NCI-H146 (cell line): ENCODE measurements at places on chromosomes 4 and X.

DNA sequence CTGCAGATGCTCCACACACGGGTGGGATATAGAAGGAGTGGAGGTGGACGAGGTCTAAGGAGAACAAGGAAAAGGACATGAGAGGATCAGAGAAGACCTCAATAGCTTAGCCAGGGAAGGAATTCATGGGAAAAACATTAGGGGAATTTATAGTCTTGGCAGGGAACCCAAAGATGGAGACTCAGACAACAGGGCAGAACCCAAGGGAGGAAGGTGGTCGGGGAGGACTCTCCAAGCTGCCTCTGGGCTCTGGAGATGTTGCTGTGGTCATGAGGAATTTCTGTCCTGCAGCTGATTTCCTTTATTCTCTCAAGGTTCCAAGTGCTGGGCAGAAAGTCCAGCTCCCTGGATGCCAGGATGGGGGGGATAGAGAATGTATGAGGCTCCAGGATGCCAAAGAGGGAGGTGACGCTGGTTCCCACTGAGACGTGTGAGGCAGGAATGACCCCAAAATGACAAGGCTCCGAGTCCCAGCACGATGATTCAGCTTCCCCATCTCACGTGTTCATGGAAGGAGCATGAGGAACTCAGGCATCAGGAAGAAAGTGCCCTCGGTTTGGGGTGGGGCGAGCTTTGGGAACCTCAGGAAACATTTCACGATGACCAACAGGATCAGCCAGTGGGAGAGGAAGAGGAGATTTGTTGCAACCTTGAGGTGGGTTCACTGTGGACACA lies 57.0 kb upstream of the PPP2R3B start:
- no peak for DNase-seq

GRCh38 chrX:52870046-52870445 lies 2.2 kb upstream of the XAGE3 start:
- DNase-seq: no peak

DNA sequence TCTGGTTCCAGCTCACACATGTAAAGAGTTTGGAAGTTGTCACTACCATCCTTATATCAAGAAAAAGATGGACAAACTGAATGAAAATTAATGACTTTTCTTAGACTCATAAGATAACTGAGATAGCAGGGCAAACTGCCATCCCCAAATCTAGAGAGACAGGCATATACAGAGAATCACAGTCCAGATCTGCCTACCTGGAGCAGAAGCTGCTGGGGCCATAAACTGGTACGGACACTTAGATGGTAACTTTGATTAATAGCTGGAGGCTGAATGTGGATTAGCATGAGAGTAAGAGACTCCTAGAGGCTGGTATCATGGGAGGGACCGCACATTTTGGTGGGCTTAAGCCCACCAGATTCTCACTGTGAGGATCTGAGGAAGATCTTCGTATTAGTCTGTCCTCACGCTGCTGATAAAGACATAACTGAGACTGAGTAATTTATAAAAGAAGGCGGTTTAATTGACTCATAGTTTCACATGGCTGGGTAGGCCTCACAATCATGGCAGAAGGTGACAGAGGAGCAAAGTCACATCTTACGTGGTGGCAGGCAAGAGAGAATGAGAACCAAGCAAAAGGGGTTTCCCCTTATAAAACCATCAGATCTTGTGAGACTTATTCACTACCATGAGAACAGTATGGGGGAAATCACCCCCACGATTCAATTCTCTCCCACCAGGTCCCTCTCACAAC lies 10.8 kb upstream of the POLA1 start:
- no peak for DNase-seq

GRCh38 chr4:147299205-147299604 lies 181.7 kb upstream of the EDNRA start:
- DNase-seq: no peak

DNA sequence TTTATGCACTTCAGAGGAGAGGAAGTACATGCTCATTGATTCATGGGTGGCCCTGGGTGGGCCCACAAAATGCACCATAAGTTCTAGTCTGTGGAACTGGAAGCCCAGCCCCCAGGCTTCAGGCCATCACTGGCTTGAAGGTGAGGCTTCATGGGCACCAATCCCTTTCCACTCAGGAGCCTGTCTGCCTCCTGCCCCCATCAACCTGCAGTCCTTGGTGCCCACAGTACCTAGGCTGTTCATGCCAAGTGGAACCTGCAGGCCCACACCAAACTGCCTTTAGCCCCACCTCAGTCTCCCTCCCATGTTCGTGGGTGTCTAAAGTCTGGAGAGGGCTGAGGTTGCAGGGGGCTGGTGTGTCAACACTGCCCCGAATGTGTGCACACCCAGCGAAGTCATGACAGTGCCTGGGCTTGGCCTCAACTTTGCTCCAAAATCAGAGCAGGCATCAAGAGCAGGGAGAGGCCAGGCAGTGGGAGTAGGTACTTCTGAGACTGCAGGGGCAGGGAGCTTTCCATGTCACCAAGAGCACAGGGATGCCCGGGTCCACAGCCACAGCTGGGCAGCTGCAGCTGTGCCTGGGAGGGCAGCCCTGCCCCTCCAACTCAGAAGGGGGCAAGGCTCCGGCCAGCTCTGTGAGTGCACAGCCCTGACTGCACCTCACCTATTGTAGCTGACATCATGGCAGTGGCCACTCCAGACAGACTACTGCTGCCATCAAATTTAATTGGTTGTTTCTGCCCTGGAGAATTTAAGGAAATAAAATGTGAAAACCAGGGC lies 1250.4 kb upstream of the IGFBP7 start:
- DNase-seq: no peak

DNA sequence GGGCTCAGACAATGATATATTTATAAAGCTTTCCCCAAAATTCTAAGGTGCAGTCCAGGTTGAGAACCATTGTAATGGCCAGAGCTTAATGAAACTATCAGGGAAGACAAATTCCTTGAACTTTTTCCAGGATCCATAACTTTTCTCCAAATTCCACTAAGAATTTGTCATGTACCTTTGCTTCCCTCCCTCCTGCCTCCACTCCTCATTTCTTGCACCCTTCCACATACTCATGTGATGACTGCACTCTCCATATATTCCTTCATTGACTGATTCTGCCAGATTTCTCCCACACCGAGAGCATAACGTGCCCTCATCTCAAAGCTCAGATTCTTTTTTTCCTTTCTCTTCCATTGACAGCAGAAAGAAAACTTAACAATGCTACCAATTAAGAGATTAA lies 20.9 kb upstream of the AMELX start:
- no peak for DNase-seq

GRCh38 chrX:642436-643240 lies 12.0 kb downstream of the SHOX start:
- no peak for DNase-seq

DNA sequence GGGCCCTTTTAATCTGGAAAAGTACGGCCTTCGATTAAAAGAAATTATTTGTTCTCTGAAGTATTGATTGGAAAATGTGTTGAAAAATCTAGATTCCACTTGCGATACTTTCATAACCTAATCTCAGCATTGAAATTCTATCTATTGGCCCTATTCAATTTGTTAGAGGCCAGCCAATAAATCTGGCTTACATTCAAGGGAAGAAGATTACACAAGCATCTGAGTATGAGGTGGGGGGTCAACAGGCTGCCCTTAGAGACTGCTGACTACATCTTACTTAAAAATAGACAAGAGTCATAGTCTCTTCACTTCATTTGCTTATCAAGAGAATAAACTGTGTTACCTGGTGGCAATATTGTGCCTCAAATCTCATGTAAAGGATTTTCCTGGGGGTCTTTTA lies 248.0 kb upstream of the KCNIP4 start:
- DNase-seq: no peak

DNA sequence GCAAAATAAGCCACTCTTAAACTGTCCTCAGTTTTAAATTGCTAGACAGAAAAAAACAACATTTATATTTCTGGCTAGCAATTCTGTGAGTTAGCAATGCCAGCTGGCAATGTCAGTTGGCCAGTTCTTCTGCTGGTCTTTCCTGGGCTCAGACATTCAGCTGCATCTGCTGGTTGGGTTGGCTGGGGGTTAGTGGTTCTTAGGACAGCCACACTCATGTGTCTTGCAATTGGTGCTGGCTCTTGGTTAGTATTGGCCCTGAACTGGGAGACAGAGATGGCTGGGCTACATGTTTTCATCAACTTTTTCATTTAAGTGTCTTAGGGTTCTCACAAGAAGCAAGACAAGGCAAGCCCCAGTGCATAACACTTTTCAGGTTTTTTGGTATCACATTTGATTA lies 48.0 kb upstream of the PDLIM5 start:
- no peak for DNase-seq

GRCh38 chr4:134777606-134778005 lies 576.0 kb upstream of the PABPC4L start:
- peak; percentile 10 for DNase-seq

DNA sequence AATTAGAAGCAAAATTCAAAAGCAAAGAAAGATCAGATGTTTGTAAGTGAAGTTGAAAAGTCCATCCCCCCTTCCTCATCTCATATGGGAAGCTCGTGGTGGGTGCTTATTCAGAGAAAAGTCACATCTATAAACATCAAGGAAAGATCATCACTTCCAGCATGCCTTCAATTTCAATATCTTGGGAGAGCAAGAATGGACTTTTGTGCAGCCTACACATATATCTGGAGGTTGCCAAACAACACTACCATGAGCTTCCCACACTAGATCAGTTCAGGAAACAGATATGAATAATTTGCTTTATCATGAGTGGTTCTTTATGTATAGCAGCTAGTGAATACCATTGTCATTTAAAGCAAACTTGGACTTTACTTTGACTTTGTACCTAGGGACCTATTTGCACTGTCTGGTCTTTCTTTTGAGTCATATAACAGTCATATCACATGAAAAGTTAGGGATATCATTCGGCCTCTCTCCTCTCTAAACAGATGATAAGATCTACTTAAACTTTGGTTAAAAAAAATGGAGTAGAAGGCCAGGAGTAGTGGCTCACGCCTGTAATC lies 5.6 kb upstream of the TBL1X start:
- no peak for DNase-seq

DNA sequence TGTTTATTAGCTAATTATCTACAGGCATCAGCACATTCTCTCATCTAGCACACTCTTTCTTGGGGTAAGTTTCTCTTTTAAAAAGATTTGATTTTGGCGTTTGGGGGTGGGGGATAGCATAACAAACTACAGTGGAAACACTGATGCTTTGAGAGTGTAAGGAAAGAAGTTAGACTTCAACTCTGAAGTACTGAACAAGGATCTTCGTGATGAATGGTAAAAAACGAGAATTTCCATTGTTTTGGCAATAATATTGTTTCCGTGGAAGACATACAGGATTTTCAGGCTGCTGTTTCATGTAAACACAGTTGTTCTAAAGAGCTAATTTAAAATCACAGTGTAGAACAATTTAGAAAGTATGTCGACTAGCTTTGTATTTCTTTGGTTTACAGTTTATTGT lies 451 bp downstream of the LPAR4 start:
- no peak for DNase-seq

- DNase-seq: peak; percentile 65
These were observed 76.5 kb upstream of the BCOR start for GRCh38 chrX:40174001-40174853.

DNA sequence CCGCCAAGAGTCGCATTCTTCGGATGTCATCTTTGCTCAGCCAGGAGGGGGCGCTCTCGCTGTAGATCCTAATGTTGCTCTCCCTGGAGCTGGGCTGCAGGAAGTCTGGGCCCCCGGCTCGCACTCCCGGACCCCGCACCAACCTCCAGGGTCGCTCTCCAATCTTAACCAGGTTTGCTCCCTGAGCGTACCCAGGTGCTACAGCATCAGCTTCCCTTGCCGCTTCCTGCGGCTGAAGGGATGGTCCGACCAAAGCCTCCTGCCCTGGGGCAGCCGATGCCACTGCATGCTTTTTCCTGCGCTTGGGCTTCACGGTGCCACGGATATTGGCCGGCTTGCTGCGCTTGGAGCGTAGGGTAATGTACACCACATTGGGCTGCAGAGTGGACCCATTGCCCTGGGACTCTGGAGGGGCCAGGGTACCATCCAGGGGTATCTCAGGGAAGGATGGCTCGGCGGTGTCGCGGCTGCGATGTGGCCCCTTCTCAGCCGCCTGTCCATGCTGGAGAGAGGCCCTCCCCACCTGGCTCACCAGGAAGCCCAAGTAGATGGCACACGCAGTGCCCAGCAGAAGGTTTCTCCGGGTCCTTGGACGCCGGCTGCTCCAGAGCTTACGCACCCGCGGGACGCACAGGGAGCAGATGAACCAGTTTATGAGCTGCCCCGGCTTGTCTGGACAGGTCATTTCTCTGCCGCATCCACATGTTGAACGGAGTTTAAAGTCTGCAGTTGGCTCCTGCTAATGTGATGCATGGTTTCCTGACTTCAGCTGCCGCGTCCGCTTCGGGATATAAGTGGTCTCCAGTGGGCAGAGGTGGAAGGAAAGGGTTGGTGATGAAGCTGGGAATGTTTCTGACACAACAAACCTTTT lies 1.9 kb downstream of the GASK1B start:
- DNase-seq: no peak

DNA sequence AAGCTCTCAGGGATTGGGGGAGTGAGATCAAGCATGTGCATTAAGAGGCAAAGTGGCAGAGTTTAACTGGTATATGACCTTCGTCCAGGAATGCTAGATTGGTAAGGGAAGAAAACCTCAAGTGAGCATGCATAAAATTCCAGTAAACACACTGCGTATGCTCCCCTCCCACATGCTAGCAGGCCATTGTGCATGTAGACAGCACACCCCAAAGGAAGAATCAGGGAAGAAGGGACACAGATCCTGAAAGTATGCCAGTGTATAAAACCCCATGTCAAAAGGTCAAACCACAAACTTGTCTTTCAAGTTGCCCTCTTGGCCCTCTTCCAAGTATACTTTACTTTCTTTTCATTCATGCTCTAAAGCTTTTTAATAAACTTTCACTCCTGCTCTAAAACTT lies 405.2 kb upstream of the CNKSR2 start:
- DNase-seq: no peak

- DNase-seq: no peak
These were observed 20.9 kb downstream of the MPP1 start for GRCh38 chrX:154784149-154784995.

- DNase-seq: no peak
These were observed 39.8 kb upstream of the LAS1L start for GRCh38 chrX:65574356-65574755.

DNA sequence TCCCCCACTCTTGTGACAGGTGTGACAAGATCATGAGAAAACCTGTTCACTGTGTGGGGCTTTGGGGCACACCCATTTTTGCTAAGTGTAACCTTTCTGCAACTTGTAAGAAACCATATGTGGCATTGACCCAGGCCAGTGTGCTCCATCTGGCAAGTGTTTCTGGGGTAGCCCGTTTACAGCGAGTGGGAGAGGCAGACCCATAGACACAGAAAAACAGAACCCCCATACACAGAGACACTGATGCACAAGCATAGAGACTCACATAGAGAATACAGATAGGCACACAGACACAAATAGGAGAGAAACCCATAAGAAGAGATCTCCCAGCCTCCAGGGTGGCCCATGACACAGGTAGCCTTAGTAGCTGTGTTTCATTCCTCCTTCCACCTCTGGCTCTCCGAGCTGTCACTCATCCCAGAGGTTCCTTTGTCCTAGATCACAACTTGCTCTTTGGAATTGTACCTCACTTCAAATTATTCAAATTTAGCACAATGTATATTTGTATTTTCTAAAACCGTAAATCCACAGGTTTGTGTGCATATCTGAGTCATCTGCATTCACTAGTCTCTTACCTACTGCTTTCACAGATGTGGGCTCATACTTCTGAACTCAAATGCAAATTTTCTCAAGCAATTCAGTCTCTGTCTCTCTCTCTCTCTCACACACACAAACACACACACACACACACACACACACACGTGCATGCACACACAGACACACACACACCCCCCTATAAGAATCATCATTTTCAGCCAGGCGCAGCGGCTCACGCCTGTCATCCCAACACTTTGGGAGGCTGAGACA lies 114.4 kb downstream of the SH3KBP1 start:
- DNase-seq: no peak

GRCh38 chrX:139196890-139197289 lies 333.6 kb upstream of the F9 start:
- DNase-seq: no peak
